Stimulated activated CD8-positive, alpha-beta memory T cell treated with anti-CD3 and anti-CD28 coated beads, Interleukin-2, amount 100 ng/mL, for 1 hour (primary cell): ENCODE measurements at places on chromosomes 7 and 10.

DNA sequence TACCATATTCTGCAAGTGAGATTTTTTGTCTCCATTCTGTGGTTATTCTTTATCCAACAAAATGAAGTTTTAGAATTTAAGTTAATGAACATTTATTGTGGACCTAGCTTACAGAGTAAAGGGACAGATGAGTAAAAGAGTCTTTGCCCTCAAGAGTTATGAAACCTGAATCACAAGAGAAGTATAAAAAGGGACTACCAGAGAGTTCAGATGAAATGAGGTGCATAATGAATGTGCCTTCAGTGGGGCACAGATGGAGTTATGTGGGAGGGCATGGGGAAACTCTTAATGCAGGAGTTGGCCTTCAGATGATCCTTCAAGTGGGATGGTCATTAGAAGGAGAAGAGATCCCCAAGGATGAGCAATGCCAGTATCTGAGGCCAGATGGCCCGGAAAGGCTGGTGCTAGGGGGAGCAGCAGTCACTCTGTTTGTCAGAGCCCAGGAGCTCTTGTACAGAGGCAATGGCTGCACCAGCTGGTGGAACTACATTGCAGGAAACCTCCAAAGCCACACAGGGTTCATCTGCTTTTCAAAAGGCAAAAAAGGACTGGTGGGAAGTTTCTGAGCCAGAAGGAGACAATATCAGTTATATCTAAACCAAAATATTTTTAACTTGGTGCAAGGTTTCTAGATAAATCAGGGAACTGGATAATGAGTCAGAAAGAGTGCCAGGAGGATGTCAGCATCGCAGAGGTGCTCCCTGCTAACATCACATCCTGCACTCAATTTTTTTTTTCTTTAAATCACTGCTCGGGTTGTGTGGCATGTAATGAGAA, 162.0 kb downstream of the KLF6 start:
- no peak for DNase-seq

- DNase-seq: no peak
Observed at GRCh38 chr7:49321843-49322242, 397.5 kb downstream of the CDC14C start.

DNA sequence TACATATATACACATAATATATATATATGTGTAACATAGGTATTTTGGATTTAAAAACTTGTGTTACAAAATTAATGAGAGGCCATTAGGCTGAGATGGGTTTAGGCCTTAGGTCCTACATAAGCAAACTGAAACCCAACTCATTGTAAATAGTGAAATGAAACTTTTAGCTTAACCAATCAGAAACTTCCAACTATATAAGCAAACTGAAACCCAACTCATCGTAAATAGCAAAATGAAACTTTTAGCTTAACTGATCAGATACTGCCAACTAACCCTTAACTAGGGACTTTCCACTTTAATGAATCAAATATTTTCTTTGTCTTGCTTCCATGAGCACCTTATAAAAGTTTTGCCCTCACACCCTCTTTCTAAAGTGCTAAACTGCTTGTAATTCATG, 17.3 kb upstream of the SAMD9L start:
- no peak for DNase-seq

DNA sequence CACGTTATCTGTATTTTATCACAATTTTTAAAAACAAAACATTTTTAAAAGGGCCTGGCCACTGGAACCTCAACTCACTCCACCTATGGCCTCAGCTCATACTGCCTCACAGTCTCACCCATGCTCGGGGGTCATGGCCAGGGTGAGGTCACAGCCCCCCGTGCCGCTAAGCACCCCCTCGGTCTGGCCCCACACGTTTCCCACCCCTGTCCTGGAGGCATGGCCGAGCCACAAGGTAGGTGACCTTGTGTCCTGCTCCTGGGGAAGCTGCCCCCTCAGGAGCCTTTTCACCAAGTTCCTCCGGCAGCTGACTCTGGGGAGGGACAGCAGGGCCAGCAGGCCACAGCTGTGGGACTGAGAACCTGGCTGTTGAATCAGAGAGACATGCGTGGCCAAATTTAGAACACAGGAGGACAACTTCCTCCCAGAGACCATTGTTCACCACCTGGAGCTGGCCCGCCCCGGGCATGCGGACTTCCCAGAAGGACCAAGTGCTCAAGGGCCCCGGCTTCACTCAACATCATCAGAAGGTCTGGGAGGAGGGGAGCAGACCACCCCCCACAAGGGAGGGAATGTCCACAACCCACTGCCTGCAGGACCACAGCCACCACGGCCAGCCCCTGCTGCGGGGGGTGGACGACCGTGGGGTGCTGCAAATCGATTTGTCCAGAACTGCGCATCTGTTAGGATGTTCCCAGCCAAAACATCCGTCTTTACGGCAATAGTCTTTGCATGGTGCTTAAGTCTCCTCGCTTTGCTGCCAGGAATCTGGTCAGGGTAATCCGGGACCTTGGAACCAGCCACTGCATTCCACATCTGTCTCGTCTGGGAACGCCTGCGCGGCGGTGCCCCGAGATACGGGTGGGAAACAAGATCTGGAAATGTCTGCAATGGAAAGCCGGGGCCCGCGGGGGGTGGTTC, 48.6 kb upstream of the PDGFA start:
- DNase-seq: no peak

GRCh38 chr7:27605689-27606269, 56.9 kb downstream of the HIBADH start:
- no peak for DNase-seq

DNA sequence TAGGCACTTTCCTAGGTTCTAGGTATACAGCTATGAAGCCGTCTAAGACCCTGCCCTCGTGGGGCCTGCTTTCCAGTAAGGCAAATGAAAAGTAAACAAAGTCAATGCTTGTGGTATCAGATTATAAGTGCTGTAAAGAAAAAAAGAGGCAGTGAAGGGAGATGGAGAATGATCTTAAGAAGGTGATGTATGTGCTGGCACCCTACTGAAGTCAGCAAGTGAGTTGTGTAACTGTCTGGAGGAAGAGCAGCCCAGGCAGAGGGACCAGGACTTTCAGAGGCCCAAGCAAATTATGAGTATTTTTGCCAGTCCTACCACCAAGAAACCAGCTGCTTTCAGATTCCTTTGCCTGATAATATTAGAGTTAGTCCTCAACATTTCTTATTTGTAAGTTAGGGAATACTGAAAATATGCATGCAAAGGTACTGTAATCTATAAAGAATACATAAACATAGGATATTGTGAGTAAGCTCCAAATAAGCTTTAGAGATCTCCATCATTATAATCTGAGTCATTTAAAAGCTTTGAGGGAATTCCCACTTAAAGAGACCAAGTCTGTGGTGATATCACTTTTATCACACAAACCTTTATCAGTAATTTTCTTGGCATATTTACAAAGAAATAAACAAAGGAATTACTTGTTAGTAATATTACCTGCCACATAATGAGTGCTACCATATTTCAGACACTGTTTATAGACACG, 329.2 kb upstream of the LRGUK start:
- DNase-seq: no peak

- no peak for DNase-seq
Observed at GRCh38 chr10:95500649-95501048, 60.5 kb downstream of the SORBS1 start.
